ENCODE measurements at places on chromosomes 1 and 21.

DNA sequence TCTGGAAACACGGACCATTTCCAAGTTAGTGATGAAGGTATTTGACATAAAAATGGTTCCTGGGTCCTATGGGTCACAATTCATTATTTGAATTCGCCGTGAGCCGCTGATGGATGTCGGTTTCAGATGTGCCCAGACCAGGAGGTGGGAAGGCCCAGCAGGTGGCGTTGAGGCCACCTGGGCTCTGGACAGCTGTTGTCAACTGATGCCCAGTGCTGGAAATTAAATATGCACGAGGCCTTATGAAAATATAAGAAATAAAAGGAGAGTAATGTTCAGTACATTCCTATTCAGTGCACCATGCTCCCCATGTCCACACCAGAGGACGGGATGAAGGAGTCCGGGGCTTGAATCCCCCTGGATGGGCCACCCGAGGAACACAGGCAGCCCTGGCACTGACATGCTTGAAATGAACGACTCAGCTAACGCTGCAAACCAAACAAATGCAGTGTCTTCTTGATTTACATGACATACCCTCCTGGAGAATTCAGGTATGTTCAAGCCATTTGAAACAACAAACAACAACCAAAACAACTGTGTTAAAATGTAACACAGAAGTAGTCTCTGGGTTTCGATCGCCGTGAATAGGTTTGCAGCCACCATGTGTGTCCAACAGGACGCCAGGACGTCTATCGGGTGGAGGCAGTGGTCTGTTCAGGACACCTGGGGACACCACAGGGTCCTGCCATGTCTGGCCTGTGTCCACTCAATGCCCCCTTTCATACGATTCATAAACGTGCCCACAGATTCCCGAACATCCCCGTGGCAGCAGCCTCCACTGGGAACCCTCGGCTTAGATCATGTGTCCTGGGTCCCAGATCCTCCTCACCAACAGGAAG is 6.1 kb downstream of the TFF3 start:
- no peak for DNase-seq

DNA sequence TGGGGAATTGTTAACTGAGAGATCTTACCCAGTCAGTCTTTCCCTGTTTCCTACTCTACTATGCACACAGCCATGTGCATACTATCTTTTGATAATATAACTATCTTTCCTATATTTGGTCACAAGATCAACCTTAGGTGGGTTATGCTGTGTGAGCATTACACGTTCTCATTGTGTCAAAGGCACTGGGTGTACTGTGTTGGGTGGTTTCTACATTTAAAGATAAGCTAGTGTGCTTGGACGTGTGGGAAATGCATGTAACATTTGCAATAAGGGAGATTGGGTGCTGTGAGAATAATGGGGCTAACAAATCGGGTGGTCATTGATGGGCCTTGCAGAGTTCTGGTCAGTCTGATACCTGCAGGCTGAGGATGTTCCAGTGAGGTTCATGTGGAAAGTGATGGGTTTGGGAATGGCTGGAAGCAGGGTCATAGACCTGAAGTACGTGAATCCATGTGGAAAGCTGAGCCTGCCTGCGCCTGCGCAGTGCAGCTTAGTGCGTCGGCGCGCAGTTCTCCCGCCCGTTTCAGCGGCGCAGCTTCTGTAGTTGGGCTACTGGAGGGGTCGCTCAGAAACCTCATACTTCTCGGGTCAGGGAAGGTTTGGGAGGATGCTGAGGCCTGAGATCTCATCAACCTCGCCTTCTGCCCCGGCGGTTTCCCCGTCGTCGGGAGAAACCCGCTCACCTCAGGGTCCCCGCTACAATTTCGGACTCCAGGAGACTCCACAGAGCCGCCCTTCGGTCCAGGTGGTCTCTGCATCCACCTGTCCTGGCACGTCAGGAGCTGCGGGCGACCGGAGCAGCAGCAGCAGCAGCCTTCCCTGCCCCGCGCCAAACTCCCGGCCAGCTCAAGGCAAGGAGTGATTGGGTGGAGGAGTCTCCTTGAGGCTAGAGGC is at the start of gene MSH4:
MSH4 (plus strand) TSS at position 507 of the 897 bp plus-strand sequence; CDS start at position 611, 104 bp downstream.
- DNase-seq: no peak

DNA sequence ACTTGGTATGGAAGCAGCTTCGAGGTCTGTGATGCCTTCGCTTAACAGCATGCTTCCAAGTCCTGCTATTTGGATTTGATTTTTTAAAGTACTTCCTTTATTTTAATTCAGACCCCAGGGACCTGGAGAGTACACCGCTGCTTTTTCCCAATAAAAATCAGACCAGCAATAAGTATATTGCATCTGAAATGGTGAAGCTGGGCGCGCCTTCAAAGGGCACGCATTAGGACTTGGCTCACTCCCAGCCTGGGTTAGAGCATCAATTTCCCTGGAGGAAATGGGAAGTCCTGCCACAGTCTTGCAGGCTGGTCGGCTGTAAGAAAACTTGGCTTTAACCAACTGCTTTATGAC is 325.1 kb downstream of the RRAGC start:
- no peak for DNase-seq

- no peak for DNase-seq
Measured at GRCh38 chr1:198913667-198914066, 274.8 kb downstream of the PTPRC start.

GRCh38 chr1:199463521-199464127 is 563.9 kb upstream of the NR5A2 start:
- DNase-seq: peak; percentile 34

GRCh38 chr21:14913638-14914037 is 151.2 kb downstream of the NRIP1 start:
- no peak for DNase-seq

- no peak for DNase-seq
Measured at GRCh38 chr1:211742889-211743529, 67.6 kb upstream of the NEK2 start.

DNA sequence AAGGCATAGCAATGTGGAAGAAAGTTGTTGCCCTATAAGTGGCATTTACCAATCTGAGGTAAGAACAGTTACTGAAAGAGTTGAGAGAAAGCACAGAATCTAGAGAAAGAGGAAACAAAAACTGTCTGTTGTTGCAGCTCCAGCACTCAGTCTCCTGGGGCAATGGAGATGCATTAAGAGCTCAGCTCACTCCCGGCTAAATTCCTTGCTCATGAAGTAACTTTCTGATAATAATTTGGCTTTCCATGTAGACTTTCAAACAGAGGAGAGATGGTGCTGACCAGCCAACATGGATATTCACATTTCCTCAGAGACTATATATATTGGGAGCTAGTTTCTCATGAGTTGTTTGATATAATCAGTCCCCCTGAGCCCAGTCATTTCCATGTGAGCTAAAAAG is 135.3 kb downstream of the GDAP2 start:
- DNase-seq: no peak

GRCh38 chr1:68516066-68516465 is 19.2 kb upstream of the DEPDC1 start:
- no peak for DNase-seq

Data from GM12864 (cell line).